Activated CD8-positive, alpha-beta T cell treated with anti-CD3 and anti-CD28 coated beads, Interleukin-2, amount 10 ng/mL, durations not matched to agents 7 days and 5 days (primary cell): ENCODE measurements at places on chromosomes 11 and 22.

DNA sequence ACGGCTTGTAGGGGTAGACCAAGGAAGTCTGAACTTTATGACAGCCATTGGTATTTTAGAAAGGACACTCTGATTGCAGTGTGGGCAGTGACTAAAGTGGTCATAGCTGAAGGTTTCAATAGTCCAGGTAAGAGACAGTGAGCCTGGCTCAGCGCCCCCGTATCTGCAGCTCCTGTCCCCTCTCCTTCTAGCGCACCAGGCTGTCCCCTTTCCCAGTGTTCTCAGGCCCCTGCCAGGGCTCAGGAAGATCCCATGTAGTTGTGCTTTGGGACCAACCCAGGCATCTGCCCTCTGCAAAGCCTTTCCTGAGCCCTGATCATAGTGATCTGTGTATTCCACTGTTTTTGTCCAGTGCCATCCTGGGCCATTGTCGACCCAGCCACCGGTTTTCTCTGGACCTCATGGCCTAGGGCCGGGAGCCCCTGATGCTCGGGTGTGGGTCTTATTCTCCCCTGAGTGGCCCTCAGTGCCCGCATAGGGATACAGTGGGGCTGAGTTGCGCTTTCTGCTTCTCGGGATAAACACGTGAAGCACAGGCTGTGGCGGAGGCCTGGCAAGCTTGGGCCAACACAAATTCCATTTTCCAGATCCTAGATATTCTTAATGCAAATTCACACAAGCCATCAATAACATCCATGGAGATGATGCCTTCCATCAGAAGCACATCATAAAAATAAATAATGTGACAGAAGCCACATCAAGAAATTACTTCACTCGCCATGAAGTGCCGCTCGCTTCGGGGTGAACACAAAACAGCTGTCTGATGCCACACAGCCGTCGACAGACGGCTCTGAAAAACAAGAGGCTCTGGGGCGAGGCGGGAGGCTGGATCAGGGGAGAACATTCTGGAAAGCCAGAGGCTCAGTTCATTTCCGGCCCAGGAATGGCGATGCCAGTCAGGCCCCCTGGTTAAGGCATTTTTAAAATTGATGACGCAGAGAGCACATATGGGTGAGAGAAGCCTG is 805.0 kb downstream of the TBC1D22A start:
- DNase-seq: no peak

DNA sequence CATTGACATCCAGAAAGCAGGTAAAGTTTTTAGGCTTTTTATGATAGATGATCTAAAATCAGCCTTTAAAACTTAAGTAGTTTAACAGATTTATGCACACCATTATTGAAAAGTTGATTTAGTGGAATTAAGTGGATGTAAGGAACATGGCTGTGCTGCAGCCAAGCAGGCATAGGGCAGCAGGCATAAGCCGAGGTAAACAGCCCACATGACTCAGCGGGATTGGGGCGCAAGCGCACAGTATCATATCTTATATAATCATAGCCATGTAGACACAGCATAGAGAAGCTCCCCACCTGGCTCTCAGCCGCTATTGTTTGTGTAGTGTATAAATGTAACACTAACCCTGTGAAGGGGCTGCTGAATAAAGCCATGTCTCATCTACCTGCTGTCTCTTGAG is 157.5 kb downstream of the WNT11 start:
- DNase-seq: no peak

- DNase-seq: no peak
Measured at GRCh38 chr11:41400819-41401382, 58.6 kb downstream of the LRRC4C start.

DNA sequence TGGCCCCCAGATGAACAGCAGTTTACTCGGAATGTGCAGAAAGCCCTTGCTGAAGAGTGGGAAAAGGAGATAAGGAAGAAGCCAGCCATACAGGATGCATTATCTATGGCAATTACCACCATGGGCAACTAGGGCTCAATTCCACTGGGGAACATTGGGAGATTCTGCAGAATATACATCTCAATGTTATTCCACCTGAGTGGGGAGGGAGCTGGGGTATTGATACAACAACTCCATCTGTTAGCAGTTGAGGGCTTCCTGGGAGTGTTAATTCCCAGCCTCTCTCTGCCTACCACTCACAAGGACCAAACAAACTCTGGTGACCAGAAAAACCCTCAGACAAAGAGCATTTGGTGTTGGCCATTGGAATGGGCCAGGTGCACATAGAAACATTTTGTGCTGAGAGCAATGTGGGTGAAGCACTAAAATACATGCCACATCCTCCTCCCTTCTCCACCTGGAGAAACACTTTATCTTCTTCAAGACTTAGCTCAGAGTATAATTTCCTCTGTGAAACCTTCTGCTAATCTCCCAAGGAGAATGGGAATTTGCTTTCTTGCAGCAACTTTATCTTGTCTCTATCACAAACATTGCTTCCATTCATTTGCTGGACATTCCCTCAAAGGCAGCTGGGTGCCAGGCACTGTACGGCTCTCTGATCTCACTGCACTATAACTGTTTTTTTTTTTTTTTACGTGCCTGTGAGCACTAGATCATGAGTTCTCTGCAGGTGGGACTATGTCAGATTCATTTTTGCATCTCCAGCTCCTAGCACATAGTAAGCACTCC is 292.2 kb downstream of the MN1 start:
- DNase-seq: no peak

GRCh38 chr22:18000441-18001039 is 23.8 kb downstream of the MICAL3 start:
- DNase-seq: no peak

GRCh38 chr11:25587496-25587895 is 744.4 kb upstream of the ANO3 start:
- no peak for DNase-seq

GRCh38 chr11:118200497-118200896 is 24.1 kb upstream of the SCN2B start:
- DNase-seq: no peak

DNA sequence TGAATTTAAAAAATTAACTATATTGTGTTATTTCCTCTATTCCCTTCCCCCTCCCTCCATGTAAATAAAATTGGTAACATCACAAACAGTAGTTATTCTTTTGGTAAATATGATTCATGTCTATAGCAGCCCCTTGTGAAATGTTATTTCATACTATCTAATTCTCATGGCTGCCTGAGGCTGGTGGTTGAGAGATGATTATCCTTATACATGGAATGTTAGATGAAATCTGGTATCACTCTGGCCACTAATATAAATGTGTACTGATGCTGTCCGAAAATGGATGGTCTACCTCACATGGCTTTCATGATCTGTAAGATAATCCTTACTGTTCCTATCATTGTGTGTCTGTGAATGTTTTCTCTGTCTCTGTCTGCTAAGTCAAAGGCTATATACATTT is 25.0 kb upstream of the EXPH5 start:
- DNase-seq: no peak

GRCh38 chr11:28133146-28133545 is 25.0 kb downstream of the METTL15 start:
- no peak for DNase-seq

DNA sequence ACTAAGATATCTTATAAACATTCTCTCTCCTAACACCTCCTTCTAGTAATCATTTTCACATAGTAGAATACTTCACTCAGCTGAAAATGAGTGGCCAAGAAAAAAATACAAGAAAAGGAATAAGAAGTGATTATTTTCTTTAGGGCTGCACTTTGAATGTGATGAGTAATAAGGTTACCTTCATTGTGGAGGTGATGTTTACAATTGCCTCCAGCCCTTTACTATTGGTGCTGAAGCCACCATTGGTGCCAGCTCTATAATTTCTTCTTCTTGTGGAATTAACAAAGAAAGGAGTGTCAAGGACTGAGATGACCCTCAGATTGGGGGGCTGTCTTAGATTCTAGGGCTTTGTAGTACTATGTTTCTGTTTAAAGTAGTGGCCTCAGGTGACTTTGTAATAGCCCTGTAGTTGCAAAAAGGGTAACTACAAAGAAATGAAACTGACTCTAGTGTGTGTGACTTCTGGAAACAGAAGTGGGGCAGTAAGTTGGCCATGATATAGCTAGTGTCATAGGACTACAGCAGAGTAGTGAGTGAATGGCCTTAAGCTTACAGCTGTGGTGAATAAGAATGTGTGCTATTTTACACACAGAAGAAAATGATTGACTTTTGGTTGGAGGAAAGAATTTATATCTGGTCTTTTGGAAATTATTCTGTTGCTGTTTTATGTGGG is 287.2 kb downstream of the TMEM135 start:
- no peak for DNase-seq

DNA sequence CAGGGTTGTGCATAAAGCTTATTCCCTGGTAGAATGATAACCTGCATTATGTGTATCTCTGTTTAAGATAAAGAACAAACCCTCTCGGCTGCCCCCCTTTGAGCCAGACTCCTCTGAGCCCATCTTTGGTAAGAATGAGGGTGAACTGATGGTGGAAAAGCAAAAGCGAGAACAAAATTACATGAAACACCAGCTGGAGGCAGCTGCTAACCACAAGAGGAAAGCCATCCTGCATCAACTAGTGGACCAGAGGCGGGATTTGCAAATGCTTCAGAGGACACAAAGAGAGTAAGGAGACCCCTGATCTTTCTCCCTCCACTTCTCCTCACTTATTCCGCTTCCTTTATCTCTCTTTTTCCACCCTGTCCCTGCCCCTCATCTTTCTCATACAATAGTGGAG is 40.3 kb downstream of the CCDC81 start:
- DNase-seq: no peak

- no peak for DNase-seq
Measured at GRCh38 chr11:3732671-3733436, 61.7 kb upstream of the CHRNA10 start.

DNA sequence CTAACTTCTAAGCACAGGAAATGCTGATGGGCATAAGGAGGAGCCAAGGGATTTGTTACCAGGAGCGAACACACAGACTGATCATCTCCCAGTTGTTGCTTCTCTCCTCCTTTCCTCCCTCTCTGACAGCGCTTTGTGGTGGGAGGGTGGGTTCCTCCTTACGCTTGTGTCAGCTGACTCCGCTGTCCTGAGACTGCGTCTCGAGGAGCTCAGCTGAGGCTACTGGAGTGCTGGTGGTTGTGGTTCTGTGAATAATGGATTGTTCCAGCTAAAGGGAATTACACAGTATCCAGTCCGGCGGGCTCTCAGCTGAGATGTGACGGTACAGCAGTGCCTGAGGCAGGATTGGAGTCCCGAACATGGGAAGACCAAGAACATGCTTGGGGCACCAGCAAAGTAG is 113.4 kb downstream of the CTNND1 start:
- DNase-seq: no peak

DNA sequence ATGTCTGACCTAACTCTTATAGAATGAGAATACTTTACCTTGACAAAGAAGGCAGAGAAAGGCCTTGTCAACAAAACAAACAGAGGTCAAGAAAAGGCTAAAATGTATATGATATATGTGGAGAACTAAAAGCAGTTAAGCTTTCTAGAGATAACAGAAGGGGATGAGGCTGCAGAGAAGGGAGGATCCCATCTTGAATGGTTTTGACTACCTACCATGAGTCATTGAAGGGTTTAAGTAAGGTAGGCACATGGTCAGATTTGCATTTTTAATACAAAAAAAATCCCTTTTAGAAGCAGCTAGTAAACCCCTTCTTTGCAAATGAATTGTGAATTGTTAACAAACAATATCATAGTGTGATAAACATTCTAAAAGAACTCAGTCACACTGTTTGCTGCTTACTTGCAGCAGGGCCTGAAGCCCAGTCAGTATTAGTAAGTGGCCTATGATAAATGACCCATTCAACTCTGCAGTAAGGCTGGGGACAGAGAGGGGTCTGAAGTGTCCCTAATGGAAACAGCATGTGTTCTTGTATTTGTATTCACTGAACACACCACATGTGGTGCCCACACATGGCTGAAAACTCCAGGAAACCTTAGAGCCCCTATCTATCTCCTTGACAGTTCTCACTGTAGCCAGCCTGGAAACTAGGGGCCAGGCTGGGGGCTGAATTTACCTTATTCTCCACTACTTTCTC is 328.8 kb upstream of the PITPNB start:
- no peak for DNase-seq

DNA sequence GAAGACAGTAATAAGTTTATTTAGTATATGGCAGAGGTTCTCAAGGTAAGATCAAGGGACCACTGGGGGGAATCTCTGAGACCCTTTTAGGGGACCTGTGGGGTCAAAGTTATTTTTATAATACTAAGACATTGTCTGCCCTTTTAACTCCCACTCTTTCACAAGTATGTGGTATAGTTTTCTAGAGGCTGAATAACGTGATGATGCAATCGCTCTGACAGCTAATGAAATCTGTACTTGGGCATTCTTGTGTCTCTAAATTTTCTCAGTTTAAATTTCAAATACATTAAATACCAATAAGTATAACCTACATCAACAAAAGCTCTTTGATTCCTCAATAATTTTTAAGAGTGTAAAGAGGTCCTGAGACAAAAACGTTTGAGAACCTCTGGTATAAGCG is 147.9 kb downstream of the ATG16L2 start:
- DNase-seq: no peak

GRCh38 chr22:19808873-19809478 is 45.7 kb downstream of the GNB1L start:
- no peak for DNase-seq

DNA sequence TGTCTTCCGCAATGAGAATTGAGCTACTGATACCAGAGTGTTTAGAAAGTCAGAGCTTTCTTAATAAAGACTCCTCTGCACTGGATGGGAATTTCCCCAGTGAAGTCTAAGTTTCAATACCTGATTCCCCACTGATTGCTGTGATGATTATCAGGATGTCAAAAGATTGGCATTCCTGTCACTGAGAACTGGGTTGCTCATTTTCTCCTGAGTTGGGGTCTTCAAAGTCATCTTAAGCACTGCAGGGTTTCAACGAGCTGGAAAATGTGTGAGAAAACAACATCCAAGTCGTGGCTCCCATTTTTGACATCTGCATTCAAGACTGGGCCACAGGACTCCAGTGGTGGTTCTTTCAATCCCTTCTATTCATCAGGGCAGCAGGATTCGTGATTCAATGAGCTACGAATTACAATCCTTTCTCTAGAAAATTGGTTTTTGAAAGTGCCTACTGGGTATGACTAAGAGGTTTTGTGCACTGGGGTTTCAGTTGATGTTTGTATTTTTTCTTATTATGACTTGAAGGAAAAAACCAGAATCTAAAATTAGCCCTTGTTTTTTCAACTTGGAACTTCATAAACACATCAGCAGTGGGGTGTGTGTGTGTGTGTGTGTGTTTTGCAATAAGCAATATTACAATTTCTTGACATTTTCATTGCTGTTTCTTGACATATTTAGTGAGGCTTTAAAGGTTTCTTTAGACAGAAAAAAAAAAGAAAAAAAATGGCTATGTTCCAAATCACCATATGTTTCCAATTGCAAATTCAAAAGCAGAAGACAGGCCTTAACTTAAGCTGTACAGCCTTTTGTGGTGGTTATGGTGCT is 233.0 kb downstream of the FAM76B start:
- no peak for DNase-seq

- no peak for DNase-seq
Measured at GRCh38 chr11:2529636-2530035, 84.8 kb downstream of the KCNQ1 start.

DNA sequence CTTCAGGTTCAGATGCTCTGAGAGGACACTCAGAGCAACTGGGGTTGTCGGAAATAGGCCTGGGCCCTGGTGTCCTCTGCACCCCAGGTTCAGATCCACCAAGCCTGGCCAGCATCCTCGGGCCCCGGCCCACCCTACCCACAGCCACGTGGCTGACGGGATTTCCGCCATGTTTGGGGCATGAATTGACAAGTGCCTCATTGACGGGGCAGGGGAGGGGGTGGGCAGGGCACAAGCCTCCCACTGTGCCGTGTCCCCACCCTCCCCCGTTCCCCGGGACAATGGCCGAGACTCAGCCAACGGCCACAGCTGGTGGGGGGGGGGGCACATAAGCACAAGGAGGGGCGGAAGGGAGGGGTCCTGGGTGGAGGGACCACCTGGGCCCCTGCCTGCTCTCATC is 8.5 kb downstream of the MYRF start:
- DNase-seq: no peak
